8988T (cell line): ENCODE measurements at places on chromosomes 6 and 20.

- DNase-seq, result no peak
Measured at GRCh38 chr20:4136078-4136966, 121.0 kb upstream of the RNF24 start.

GRCh38 chr6:63783096-63783495, 147.5 kb downstream of the PHF3 start:
- no peak for DNase-seq

GRCh38 chr6:168794491-168794890, 353.5 kb downstream of the SMOC2 start:
- DNase-seq, result no peak

DNA sequence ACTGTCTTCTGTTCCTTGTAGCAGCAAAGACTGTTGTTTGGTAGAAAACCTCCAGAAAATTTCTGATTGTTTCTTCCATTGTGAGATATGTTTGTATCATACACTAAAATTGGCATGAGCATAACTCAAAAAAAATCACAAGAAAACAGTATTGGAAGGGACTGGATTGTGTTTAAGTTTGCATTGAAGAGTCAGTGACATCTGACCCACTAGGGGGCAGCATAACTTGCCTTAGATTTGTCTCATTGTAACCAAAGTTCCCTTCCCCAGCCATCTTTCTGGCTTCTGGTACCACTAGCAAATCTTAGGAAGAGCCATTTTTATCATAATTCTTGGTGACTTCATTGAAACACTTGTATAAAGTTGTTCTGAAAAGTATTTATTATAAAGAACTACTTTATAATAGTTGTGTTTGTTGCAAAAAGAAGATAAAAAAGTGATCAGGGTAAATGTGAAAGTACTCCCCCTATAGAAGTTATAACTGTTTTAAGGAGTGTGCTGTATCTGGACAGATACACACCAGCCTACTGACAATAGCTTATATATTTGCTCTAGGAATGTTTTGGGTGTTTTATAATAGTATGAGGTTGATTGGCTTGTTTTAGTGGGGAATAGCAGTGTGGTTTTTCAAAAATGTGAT, 7.7 kb downstream of the CSTF1 start:
- DNase-seq, result no peak

GRCh38 chr6:133964052-133964451, 11.0 kb downstream of the TBPL1 start:
- no peak for DNase-seq

DNA sequence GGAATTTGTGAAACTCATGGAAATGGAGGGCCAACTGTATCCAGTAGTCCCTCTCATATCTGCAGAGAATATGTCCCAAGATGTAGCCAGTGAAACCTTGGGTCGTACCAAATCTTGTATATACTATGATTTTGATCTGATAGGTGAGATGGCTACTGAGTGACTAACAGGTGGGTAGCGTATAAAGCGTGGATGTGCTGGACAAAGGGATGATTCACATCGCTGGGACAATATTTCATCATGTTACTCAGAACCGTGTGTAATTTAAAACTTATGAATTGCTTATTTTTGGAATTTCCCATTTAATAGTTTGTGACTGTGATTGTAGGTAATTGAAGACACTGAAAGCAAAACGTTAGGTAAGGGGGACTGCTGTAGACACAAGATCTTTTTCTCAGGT, 144.1 kb downstream of the SMAP1 start:
- no peak for DNase-seq

- DNase-seq, result no peak
Measured at GRCh38 chr20:63697868-63698545, 1.6 kb downstream of the TNFRSF6B start.

GRCh38 chr6:25889877-25890853, 16.1 kb upstream of the SLC17A3 start:
- no peak for DNase-seq

- DNase-seq, result no peak
Measured at GRCh38 chr20:21251278-21251677, 51.9 kb upstream of the XRN2 start.

GRCh38 chr6:131383421-131384411, 189.3 kb upstream of the ARG1 start:
- DNase-seq, result no peak

DNA sequence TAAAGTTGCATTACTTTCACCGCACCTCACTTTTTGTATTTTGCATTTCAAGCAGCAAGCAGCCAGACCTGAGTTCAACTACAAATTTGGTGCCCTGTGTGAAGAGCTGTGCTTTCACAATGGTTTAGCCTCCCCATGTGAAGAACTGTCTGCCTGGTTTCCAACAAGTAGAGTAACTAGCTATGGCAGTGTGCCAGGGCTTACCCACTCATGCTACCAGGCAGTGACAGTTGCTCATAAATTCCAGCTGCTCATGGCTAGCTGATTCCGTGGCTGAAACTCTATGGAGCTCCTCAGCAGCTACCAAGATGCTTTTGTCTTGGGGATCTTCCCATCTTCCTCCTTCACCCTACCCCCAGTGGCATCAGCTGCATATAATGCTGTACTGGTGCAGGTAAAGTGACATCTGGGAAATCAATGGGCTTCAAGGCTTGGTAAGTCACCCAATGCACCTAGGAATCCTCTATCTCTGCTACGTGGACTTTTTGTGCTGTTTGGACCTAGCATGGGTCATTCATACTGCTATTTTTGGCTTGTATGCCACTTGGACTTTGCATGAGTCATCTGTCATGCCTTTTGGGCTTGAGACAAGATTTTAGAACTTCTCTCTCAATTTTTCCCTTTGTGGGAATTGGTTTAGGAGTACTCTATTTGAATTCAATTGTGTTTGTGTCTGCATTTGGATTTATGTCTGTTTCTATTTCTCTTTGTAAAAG, 176.5 kb upstream of the GJE1 start:
- DNase-seq, result no peak

DNA sequence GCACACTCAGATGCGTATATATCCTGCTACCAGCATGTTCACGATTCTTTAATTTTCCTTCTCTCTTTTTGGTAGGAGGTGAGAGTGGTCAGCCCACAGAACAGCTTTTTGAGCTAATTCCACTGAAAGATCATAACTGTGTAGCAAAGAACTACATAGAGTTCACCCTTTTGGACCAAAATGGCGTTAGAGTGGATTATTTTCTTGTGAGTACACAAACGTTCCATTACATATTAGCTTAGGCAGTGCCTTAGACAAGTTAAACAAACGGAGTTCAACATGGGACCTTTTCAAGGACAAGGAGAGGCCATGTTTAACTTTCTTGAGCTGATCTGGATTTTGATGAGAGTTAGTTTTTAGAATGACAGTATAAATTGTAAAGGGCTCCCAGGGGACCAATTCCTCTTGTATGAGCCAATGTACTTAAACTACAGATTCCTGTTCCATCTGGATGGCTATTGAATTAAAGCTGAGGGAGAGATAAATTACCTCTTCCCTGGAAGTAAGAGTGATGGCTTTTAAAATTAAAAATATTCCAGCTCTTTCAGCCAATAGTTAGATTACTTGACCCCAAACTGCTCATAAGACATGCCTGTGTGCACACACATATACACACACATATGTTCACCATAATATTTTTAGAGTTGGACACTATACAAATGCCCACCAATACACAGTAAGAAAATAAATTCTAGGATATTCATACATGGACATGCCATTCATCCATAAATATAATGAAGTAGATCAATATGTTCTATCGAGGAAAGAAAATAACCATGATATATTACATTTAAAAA, 25.6 kb upstream of the ARMH2 start:
- DNase-seq, result no peak

DNA sequence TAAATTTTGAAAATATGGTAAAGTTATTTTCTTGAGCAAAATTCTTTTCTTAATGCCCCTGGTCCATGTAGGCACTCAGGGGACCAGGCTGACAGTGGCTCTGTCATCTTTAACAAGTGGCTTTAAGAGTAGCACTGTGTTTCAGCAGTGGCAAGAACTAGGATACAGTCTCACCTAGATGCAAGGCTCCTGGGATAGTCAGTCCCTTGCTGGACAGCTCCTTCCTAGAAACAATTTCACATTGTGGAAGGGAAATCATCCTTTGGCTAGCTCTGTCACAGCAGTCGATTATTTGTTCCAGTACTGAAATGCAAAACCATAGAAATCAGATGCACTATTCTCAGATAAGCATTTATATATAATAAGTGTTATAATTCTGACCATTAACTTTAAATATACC, 175.4 kb upstream of the KCNQ5 start:
- DNase-seq, result no peak
